ENCODE measurements at places on chromosomes 6 and 20. TPM values are rescaled to one million over a fixed set of nuclear protein-coding genes. Genes with fewer than 3 reads are reported as not detected.

SLC13A3 gene
- total RNA-seq, result 2.5 TPM

BNIP5 gene
- total RNA-seq, result 0.12 TPM

ETV7 gene
- not detected for total RNA-seq

OR2H1 gene
- not detected for total RNA-seq

MAP7 gene
- total RNA-seq, result 13.8 TPM

SLC2A4RG gene
- total RNA-seq, result 79.2 TPM

SHLD1 gene
- 3.4 TPM for total RNA-seq

OPRL1 gene
- total RNA-seq, result 9.6 TPM

RFX6 gene
- not detected for total RNA-seq

STX11 gene
- total RNA-seq, result 0.98 TPM

SLC35D3 gene
- total RNA-seq, result 2.4 TPM

CST4 gene
- not detected for total RNA-seq

PI16 gene
- not detected for total RNA-seq

GPR63 gene
- total RNA-seq, result 1.7 TPM

HTR1B gene
- total RNA-seq, result 2.2 TPM

TRAPPC3L gene
- total RNA-seq, result not detected

GCNT2 gene
- 21.4 TPM for total RNA-seq

RAB32 gene
- 9.8 TPM for total RNA-seq

FOXF2 gene
- total RNA-seq, result not detected

TMEM74B gene
- 27.7 TPM for total RNA-seq

WFDC10B gene
- total RNA-seq, result not detected

DSP gene
- total RNA-seq, result 362 TPM

NRSN1 gene
- total RNA-seq, result not detected

LPA gene
- total RNA-seq, result not detected

WASF1 gene
- total RNA-seq, result 34.5 TPM

MEA1 gene
- total RNA-seq, result 125 TPM

MYLK4 gene
- total RNA-seq, result 0.69 TPM

BHLHE23 gene
- not detected for total RNA-seq

MRPS10 gene
- 20.6 TPM for total RNA-seq

CRISP3 gene
- not detected for total RNA-seq

TMEM63B gene
- total RNA-seq, result 57.3 TPM

C20orf144 gene
- total RNA-seq, result not detected

PRRT1 gene
- 0.78 TPM for total RNA-seq

WFDC5 gene
- not detected for total RNA-seq
